ENCODE measurements at places on chromosomes 12 and 14.

GRCh38 chr14:55254581-55254980 is 16.6 kb upstream of the FBXO34 start:
- no peak for DNase-seq

DNA sequence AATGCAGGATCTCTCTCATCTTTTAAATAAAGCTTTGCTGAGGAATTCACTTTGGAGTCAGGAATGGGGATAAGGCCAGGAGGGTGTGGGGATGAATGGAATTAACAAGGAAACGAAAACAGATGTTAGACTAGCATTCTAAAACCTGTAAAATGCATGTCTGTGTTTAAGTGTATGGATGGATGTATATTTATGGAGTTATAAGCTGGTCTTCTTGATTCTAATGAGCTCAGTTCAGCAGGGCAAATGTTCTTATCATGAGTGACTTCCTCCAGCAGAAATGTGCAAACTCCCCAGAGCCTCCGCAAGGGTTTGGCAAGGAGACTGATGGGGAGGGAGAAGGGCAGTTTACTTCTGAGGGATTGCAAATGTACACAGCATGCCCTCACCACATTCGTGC is 149.1 kb downstream of the NTF3 start:
- DNase-seq, result no peak

GRCh38 chr12:121613462-121613861 is 12.9 kb upstream of the ORAI1 start:
- no peak for DNase-seq

DNA sequence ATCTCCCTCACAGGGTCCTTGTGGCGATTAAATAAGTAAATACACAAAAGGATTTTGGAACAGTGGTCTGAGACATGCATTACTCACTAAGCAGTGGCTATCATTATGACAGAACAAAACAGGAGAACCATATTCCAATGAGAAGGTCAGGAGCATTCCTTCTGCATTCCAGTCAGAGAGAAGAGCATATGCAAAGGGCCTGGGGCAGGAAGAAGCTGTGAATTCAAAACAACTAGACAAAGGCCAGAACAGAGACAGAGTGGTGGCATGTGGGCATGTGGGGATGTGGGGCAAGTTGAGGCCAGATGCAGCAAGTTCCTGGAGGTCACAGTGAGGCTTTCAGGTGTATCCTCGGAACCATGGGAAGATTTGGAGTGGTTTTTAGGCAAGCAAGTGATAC is 70.1 kb upstream of the VRK1 start:
- DNase-seq, result no peak

GRCh38 chr12:120793357-120793756 is 67.7 kb downstream of the ACADS start:
- no peak for DNase-seq

- DNase-seq, result no peak
Observed at GRCh38 chr14:79745046-79745445, 466.3 kb downstream of the DIO2 start.

DNA sequence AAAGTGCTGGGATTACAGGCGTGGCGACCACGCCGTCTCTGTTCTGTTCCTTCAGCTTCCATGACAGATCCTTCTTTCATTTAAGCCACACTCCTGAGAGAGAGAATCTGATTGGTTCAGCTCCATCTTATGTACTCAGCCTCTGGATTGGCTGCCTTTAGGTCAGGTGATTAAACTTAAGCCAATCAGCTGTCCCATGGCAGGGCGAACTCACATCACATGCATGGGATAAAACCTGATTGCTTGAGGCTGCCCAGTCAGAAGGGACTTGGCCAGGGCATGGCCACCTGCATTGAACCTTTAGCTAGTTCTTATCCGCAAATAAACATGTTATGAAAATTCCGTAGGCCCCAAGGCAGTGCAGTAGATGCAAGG is 274.2 kb downstream of the SUDS3 start:
- no peak for DNase-seq

GRCh38 chr12:47190271-47190750 is 110.6 kb upstream of the AMIGO2 start:
- DNase-seq, result no peak

- no peak for DNase-seq
Observed at GRCh38 chr14:61186341-61187195, 94.6 kb downstream of the TMEM30B start.

GRCh38 chr12:127722611-127723010 is 544.4 kb upstream of the TMEM132C start:
- peak; percentile 12 for DNase-seq

Data from NCI-H1092 (cell line).